ENCODE measurements at places on chromosomes 7 and 10.
A peak's percentile ranks its signal among the peaks of the same experiment; 100 is the strongest.

DNA sequence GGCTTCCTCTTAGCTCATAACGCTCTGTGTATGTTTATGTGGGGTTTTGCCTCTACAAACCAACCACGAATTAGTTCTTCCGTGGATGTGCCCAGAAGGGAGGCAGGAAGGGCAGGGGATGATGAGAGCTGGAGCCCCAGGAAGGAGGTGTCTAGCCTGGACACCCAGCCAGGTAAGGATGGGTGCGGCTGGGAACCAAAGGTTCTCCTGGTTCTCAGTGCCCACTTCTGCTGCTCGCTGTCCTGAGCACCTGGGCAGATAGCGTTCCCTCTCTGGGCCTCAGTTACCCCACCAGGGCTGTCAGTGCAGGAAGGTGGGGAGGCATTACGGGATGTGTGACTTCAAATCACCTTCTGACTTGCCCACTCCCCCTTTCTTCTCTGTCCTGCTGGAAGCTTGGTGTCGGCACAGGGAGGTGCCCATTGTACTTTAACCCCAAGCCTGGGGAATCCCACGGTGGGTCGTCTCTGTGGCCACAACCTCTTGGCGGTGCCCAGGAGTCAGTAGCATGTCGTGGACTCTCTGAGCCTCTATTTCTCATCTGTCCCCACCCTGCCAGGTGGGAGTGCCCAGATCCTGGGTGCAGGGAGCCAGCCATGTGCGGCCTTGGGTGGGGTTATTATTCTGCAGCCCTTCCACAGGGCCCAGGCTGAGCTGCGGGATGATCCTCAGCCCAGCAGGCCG, 18.7 kb upstream of the PCBD1 start:
- DNase-seq: no peak

GRCh38 chr10:28463676-28464395, 69.1 kb upstream of the WAC start:
- DNase-seq: peak; percentile 55

DNA sequence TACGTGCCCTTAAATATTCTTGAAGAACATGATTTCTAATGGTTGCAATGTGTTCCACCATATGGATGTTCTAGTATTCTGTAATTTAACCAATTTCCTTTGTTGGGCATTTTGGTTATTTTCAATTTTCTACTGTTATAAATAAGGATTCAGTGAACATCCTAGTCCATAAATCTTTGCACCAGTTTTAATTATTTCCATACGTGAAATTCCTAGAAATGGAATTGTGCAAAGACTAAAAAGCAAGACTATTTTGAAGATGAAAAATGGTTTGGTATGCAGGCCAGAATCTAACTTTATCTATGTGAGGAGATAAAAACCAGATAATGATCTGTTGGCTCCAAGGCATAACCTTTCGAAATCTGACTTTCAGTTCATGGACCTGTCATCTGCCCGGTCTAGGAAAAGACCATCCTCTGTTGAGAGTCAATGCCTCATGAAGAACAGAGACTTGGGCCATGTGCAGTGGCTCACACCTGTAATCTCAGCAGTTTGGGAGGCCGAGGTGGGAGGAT, 633.2 kb upstream of the NRP1 start:
- no peak for DNase-seq

- DNase-seq: no peak
Observed at GRCh38 chr10:103802081-103802480, 53.3 kb downstream of the SH3PXD2A start.

DNA sequence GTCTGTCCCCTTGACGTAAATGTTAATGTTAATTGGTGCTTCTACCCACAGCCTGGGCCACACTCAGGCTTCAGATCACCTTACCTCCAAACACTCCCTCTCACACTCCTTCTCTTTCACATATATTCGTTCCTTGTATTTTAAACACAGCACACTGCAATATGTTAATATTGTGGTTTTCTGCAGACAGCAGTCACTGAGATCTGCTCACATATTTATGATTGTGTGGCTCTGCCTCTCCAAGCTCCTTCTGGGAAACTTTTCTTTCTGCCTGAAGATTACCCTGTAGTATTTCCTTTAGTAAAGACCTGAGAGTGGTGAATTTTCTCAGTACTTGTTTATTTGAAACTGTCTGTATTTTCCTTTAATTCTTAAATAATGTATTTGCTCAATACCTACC, 104.7 kb downstream of the VWC2 start:
- no peak for DNase-seq

DNA sequence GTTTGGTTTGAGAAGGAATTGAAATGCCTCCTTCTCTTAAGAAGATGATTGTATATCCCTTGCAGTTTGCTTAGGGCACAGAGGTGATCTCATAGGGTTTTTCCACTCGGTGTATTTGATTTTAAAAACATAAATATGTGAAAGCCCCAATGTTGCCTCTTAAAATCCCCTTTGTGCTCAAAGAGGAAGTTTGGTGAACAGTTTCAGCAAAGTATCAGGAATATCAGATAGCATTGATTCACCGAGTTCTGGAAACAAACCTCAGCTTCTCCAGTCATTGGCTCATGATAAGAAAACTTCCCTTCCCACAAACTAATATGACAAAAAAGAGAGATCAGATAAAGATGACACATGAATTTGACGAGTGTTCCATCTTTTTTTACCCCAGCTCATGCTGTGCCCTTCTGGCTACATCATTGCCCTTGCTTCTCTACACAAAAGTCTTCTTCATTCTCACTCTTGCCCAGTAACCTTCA, 20.1 kb upstream of the SMNDC1 start:
- DNase-seq: no peak

- no peak for DNase-seq
Observed at GRCh38 chr7:30172451-30172850, 37.7 kb downstream of the MTURN start.

GRCh38 chr7:71776726-71777125, 635.4 kb downstream of the CALN1 start:
- DNase-seq: no peak

- DNase-seq: no peak
Observed at GRCh38 chr7:1526271-1526754, 4.2 kb upstream of the MAFK start.

- DNase-seq: no peak
Observed at GRCh38 chr7:157013101-157013500, 2.6 kb upstream of the MNX1 start.

GRCh38 chr7:30366606-30367005, 82.2 kb downstream of the ZNRF2 start:
- no peak for DNase-seq

- DNase-seq: no peak
Observed at GRCh38 chr10:133190225-133190624, 30.2 kb downstream of the KNDC1 start.

- DNase-seq: peak; percentile 39
Observed at GRCh38 chr7:81484261-81484660, 285.6 kb downstream of the HGF start.

DNA sequence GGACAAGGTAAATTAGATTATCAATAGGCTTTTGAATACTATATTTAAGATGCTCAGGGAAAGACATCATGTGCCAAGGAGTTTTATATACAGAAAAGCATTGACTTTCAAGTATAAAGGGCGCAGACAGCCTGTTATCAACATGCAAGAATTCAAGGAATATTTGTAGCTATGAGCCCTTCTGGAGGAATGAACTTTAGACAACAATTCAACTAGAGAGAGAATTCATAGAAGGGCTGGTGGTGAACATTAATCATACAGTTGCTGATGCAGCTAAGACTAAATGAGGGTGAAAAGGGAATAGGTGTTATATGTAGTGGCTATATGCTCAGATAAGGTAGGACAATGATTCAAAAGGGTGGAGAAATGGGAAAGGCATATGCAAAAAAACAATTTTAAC, 41.2 kb downstream of the AOAH start:
- no peak for DNase-seq

DNA sequence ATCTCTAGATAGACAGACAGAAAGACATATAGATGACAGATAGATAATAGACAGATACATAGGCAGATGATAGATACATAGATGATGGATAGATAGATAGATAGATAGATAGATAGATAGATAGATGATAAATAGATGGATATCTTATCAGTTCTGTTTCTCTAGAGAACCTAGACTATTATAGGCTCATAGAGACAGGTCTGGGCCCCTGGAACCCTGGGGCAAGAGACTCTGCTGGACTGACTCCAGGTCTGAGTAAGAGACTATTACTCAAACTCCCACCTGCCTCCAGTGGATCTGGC, 58.3 kb downstream of the FRMPD2 start:
- DNase-seq: no peak

DNA sequence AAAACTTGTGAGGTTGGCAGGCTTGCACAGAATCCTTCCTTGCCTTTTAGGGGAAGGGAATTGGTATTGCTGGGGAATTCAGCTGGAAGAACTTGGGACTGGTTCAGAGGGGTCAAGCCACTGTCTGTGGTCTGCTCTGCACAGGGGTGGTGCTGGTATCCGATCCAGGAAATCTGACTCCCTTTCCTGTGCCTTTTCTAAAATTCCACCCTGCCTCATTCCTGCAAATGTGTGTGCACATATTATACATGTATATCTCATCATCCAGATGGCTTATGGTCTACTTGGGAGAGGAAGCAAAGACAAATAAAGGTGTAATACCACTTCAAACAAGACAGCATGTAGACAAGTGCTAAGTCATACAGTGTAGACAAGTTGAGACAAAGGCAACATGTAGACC, 14.3 kb downstream of the UBTD1 start:
- no peak for DNase-seq

- DNase-seq: no peak
Observed at GRCh38 chr10:88687853-88688467, 18.1 kb upstream of the LIPK start.

DNA sequence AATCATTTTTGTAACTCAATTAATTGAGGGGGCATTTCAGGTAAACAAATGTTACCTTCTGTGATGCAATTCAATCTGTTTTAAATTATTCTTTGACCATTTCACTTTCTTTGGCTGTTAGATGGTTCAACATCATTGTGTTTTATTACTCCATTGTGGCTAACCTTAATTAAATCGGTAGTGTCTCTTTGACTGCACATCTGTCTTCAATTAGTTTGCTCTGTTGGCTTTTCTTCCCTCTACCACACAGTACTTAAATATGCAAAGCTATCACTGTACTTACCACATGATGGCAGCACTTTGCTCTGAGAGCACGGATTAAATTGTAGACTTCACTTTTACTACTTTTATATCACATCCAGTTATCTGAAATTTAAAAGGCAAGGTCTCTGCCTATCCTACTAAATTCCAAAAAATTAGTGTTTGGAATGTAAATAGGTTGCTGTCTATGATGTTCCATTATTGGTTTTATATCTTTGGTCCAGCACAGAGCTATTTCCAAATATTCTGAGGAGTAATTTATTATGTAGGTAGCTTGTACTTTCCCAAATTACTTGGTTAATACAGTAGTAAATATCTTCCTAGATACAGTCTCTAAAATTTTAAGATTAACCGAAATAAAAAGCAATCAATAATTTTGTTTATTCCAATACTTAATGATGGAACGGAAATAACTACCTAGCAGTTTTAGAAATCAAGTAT, 352.0 kb downstream of the PCLO start:
- DNase-seq: peak; percentile 31

Measured in NCI-H1092 (cell line).